ENCODE measurements at places on chromosomes 11 and 22.

GRCh38 chr11:83031127-83031526, 40.6 kb downstream of the RAB30 start:
- DNase-seq = no peak

- DNase-seq = no peak
These were observed 29.1 kb downstream of the TSPAN18 start for GRCh38 chr11:44755556-44756523.

DNA sequence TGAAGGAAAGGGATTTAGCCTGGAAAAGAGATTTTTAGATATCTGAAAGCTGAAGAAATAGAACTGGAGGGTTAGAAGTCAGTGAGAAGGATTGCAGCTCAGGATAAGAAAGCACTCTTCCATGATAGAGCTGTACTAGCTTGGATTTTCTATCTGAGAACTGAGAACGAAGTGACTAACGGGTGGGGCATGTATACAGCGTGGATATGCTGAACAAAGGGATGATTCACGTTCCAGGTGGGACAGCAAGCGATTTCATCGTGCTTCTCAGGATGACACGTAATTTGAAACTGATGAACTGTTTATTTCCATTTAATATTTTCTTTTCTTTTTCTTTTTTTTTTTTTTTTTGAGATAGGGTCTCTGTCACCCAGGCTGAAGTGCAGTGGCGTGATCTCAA, 53.0 kb downstream of the GRAMD1B start:
- DNase-seq = no peak

DNA sequence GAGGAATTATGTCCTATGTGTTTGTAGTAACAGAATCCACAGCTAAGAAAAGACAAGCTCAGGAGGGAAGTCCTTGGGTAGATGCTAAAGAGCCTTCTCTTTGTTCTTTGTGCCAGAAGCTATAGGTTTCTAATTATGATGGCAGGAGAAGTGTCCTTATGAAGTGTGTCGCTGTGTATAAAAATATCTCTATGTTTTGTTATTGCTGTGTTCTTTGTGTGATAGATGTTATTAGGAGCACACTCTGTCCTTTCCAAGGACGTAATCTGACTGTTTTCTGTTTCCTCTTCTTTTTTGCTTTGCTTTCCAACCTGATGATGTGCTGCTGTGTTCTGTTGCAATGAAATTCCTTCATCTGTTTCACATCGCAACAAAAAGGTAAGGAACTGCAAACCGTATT, 171.9 kb downstream of the NCAM1 start:
- no peak for DNase-seq
